ENCODE measurements at places on chromosomes 1 and 21.
A peak's percentile ranks its signal among the peaks of the same experiment; 100 is the strongest.

- no peak for DNase-seq
Measured at GRCh38 chr1:213899413-213899812, 88.4 kb upstream of the PROX1 start.

GRCh38 chr1:45583666-45584350 is at the start of gene NASP:
Gene NASP, plus strand, starts transcription at chr1:45584041. Its CDS starts 106 bp downstream, at chr1:45584147.
- peak; percentile 38 for DNase-seq

DNA sequence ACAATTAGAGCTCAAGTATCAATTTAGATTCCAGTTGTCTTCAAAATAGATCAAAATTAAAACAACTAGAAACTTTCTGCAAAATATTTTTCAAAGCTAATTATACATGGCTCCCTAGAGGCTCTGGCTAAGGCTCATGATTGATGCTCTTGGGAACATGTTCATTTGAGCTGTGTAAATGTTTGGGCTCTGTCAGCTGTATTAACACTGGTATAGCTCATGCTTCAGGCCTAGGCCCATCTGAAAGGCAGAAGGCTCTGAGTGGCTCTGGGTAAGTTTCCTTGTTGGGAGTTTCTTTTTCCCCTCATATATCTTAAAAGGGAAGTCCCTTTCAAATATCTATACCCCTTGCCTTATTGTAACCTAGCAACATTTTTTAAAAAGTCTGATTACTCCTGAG is 81.3 kb downstream of the UROD start:
- no peak for DNase-seq

- DNase-seq = no peak
Measured at GRCh38 chr1:181079382-181079781, 9.1 kb upstream of the IER5 start.

DNA sequence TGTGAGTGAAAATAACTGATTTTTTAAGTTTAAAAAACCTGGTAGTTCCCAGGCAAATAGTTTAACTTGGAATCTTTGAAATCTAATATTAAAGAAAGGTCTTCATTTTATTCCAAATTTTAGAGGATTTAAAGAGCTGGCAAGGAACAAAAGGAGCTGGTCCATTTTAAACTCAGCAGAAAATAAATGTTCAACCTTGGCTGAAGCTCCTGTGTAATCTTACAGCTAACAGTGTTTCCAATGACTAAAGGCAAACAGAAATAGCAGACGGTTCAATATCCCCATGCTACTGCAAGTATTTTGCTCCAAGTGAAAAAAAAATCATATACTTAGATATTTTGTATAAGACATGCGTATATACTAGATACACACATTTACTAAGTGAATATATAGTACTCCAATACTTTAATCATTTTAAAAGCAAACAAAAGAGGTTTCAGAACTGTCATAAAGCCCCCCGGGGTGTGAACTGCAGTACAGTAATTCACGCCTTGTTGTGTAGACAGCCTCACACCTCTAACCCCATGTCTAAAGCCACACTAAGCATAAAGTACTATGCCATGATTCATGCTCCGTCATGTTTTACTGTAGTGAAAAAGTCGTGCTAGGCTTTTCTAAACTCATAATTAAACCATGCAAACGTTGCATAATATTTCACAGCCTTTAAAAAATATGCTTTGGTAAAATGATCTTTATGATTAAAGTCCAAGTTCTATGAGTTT is 132.2 kb downstream of the CLIC6 start:
- no peak for DNase-seq

DNA sequence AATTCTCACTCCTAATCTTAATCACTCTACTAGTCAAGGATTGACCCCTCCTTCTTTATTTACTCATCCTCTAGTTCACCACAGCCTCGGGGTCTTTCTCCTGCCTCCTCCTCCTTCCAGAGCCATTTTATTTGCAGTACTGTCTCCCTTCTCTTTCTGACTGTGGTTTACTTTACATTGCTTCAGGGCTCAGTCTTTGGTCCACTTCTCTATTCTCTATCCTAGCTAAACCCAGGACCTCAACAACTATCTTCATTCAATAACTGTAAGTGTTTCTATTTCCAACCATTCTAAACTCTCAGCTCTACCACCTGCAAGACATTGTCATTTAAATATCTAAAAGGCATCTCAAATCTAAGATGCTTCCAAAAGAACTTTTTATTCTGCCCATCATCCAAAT is 493.8 kb downstream of the TTLL7 start:
- DNase-seq = no peak

DNA sequence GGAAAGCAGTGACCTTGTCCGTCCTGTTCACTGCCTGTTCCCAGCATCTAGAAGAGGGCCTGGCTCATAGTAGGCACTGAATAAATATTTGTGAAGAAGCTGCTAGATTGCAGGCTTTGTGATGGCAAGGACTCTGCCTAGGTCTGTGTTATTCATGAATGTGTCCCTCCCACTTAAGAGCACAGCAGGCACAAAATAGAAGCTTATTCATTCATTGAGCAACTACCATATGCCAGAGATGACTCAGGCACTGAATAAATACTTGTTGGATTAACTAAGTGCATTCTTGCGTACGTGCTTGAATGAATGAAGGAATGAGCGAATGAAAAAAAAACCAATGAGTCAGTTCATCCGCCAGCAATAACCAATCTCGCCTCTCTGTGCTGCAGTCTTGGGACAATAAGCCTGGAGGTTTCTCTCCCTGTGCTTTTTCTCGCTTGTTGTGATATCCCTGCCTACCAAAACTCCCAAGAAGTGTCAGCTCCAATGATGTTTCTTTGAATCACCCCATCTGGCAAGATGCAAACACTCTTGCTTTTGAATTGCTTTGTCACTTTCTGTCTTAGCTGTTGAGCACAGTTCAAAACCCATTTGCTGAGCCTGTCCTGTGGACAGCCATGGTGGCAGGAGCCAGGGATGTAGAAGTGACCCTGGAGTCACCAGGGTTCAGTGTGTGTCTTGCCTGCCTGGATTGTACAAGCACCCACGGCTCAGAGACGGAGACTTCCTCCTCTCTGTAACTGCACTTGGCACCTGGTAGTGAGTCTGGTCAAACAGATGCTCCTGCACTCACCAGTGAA is 143.9 kb downstream of the KAZN start:
- DNase-seq = peak; percentile 2

DNA sequence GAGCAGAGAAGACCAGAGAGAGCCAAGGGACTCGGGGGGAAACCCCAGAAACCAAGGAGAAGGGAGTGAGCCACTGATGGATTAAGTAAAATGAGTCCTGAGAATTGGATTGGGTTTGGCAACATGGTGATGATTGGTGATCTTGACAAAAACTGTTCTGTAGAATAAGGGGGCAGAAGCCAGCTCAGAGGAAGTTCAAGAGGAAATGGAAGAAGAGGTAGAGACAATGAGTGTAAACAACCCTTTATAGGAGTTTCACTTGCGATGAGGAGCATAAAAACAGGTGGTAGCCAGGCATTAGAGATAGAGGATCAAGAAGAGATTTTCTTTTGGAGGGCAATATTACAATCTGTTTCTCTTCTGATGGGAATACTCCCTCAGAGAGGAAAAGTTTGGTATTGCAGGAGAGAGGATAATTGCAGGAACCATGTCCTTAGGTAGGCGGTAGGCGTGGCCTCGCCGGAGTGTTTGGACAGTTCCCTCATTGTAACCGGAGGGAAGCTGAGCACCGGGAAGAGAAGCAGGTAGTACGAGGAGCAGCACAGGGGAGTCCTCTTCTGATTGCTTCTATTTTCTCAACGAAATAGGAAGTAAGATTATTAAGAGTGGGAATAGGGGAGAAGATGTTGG is 68.4 kb upstream of the TENT5C start:
- peak; percentile 81 for DNase-seq

GRCh38 chr1:178088651-178089050 is 5.3 kb upstream of the RASAL2 start:
- DNase-seq = no peak

DNA sequence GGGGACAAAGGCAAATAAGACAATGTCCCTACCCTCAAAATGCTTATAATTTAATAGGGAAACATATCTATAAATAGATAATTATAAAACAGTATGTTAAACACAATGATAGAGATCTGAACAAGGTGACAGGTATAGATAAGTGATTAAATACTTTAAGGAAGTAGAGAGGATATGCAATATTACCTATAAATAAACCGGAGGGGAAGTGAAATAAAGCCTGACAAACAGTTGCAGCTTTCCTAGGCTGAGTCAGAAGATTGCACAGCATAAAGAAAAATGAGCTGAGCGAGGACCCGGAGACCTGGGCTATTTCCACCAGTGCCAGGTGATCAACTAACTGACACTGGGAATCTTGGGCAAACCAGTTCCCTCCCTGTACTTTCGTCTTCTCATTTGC is 11.5 kb upstream of the PSRC1 start:
- no peak for DNase-seq
